Stimulated activated CD4-positive, alpha-beta T cell treated with anti-CD3 and anti-CD28 coated beads, Interleukin-1b, Interleukin-23, amount 100 ng/mL, for 1 hour (primary cell): ENCODE measurements at places on chromosomes 12 and 14.

DNA sequence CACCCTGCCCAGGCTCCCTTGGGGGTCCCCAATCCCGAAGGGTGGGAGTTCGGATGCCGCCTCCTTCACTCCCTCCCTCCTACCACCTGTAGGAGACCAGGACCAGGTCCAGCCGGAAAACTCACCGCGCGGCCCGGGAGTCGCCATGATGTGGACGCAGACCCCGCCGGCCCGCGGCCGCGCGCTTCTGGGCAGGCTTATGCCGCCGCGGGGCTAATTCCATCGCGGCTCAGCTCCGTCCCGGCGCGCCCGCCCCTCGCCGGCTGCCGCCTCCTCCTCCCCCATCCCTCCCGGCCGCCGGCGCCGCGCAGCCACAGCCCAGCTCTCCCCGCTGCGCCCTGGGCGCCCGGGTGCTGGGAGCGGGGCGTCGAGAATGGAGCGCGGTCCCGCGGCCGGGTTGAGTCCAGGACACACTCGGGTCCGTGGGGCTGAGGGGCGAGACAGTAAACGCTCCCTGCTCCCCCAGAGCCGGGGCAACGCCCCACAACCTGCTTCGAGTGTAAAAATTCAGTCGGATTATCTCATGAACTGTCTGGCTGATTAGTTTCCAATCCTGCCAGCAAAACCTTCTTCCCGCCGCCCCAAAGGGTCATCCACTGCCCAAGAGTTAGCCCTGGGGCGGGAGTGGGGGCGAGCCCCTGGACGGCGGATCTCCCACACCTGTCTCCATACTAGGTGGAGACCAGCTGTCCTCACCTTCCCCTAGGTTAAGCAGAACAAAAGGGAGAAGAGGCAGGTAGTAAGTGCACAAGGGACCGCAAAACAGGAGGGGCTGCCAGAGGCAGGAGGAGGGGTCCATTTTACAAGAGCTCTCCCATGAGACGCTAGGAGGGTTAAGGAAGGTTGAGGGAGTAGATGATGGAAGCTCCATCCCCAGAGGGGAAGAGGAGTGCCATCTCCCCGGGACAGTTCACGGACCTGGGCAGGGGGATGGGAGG lies at the start of gene ANO2:
ANO2 (minus strand) TSS at position 189 of the 938 bp plus-strand sequence; CDS start at position 147, 42 bp downstream.
- DNase-seq, result no peak

DNA sequence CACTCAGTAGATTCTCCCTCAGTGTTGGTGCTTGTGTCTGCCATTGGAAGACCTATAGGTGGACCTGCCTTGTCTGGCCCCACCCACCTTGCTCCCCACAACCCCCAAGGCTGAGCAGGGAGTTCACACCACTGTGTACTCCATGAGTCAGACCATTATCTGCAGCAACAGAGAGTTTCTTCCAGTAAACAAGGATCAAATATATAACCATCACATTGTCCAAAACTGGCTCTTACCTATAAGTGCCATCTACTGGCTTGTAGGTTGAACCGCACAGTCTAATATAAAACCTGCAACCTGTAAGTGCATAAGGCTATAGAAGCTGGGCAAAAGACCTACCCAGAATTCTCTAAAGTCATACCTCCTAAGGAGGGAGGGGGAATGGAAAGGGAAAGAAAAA lies 7.9 kb downstream of the TAS2R13 start:
- DNase-seq, result no peak

DNA sequence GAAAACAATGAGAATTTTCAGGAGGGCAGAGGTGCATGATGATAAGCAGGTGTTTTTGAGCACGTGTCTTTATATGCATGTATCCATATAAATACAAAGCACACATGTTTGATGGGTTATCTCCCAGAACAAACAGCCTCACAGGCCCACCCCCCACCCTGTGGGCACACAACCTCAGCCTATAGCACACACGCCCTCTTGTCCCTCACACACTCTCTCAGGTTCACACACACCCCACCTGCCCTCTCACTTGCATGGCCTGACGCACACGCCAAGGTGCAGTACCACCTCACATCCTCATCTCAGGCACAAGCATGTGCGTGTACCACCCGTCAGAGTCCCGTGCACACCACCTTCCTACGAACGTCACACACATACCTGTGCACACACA lies 8.6 kb upstream of the KRT8 start:
- no peak for DNase-seq

- no peak for DNase-seq
These were observed 663.8 kb downstream of the C12orf50 start for GRCh38 chr12:87365423-87365822.

GRCh38 chr12:103833095-103833775 lies 7.8 kb downstream of the NT5DC3 start:
- no peak for DNase-seq

GRCh38 chr14:100076606-100077005 lies 11.4 kb downstream of the EVL start:
- no peak for DNase-seq

- no peak for DNase-seq
These were observed 13.2 kb upstream of the SERPINA3 start for GRCh38 chr14:94598816-94599655.

- DNase-seq, result no peak
These were observed 19.2 kb upstream of the PAPOLA start for GRCh38 chr14:96482986-96483385.

DNA sequence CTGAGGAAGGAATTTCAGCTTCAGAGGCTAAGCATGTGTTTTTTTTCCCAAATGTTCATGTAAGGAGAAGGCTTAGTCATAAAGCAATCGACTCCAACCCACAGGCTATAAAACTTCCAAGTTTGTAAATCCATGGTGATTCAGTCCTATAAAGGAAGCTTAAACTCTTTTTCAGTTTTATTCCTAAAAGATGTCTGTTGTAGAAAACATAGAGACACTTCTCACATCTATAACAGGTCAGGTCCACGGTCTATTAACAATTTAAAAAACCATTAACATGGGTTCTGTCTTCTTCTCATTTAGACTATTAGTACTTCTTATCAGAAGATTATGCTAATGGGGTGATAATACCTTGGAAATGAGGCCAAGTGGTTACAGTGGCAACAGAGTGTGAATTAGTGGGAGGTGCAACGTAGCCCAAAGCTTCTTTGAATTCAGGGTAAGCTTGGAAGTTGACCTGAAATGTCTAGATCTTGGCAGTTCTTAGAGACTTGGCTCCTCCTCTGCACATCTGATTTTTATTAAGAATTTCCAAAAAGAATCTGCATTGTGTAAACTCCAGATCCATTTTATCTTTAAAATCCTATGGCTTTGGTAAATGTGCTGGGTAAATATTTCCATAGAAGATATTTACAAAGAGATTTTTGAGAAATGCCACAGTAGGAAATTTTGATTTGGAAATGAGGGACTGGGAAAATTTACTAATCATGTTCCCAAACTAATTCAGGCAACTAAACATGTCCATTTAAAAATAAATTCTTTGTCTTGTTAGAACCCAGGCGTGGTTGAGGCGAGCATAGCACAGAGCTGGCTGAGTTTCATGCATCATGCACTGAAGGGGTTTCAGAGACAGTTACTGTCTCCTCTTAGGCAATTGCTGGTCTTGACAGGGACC lies 86.4 kb downstream of the EML1 start:
- no peak for DNase-seq

GRCh38 chr12:4742416-4742970 lies 22.3 kb downstream of the GALNT8 start:
- no peak for DNase-seq

GRCh38 chr12:62640910-62641448 lies 174.4 kb downstream of the MON2 start:
- DNase-seq, result no peak

- no peak for DNase-seq
These were observed 23.5 kb downstream of the ATG14 start for GRCh38 chr14:55388160-55388559.

- DNase-seq, result no peak
These were observed 801.4 kb downstream of the FLRT2 start for GRCh38 chr14:86331341-86331740.

GRCh38 chr12:47221256-47222023 lies 141.7 kb upstream of the AMIGO2 start:
- DNase-seq, result no peak

- no peak for DNase-seq
These were observed 142.4 kb upstream of the SLC16A7 start for GRCh38 chr12:59453475-59453874.

GRCh38 chr14:97866664-97867063 lies 1069.5 kb downstream of the VRK1 start:
- DNase-seq, result no peak

DNA sequence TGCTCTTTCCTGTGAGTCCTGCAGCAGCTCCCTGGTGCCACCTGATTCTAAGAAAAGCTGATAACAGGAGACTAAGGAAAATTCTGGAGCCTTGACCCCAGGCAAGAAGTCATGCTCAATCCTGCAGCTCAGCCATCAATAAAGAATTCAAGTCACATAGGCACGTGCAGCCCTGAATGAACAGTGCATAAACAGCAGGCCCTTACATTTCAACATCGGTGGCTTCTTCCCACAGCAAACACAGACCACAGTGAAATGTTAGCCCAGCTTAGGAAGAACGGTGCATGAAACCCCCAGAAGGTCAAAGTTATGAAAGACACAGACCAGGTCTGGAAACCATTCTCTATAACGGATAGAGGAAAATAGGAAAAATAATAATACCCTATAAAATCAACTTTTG lies 10.5 kb downstream of the CINP start:
- no peak for DNase-seq
